ENCODE measurements at places on chromosomes 5 and 9. TPM values are rescaled to one million over a fixed set of nuclear protein-coding genes. Genes with fewer than 3 reads are reported as not detected.

Gene NR6A1
- 10.1 TPM for total RNA-seq

Gene GPR150
- not detected for total RNA-seq

- no peak for DNase-seq
These were observed 4.3 kb upstream of the NCS1 start for GRCh38 chr9:130167927-130168326.

DNA sequence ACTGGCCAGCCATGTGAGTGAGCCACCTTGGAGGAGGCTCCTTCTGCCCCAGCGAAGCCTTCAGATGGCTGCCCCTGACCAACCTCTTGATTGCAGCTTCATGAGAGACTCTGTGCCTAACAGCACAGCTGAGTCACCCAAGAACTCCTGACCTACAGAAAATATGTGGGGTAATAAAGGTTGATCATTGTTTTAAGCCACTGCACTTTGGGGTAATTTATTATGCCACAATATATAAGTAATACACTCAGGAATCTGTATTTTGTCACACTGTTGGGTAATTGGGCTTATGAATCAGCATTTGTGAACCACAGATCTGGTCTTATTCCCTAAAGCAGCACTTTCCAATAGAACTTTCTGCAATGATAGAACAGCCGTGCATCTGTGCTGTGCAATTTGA lies 24.4 kb upstream of the VDAC1 start:
- DNase-seq, result no peak

Gene C9orf50
- total RNA-seq, result not detected

GRCh38 chr5:132674671-132675506 lies 1.1 kb downstream of the IL4 start:
- no peak for DNase-seq

Gene RARS1
- total RNA-seq, result 70.6 TPM

Gene GDNF
- 0.19 TPM for total RNA-seq

Gene GCNT4
- 3.1 TPM for total RNA-seq

GRCh38 chr5:95591490-95591901 lies 28.4 kb upstream of the GPR150 start:
- no peak for DNase-seq

Gene CA9
- 2.8 TPM for total RNA-seq

Gene NUTM2G
- not detected for total RNA-seq

DNA sequence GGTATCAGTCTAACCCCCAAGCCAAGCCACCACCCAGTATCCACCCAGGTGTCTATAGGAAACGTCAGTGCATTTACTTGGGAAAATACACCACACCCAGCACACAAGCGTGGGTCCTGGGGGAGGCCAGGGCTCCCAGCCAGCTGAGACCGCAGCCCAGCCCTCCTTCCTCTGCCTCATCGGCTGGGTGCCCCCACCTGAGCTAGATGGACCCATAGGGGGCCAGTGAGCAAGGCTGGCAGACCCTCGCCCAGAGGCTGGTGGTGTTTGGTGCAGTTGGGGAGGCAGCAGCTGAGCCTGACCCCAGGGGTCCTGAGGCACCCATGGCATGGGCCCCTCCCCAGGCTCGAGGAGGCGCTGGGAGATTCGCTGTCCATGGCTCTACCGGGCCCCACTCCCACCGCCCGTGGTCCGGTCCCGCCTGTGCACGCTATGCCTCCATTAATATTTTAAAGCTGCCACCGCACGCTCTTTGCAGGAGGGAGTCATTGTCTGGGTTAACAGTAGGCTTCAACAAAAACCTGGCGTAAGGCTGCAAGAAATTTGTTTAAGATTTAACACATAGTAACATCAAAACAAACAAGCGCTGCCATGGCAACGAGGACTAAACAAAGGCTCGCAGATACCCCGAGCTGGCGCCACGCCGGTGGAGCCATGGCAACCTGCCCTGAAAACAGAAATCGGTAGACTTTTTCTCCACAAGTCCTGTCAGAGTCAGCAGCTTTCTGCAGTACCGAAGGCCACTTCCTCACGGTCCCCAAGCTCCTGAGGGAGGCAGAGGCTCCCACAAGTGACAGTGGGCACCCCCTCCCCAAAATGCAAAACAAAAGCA lies 20.6 kb downstream of the TPPP start:
- DNase-seq, result peak; percentile 90

DNA sequence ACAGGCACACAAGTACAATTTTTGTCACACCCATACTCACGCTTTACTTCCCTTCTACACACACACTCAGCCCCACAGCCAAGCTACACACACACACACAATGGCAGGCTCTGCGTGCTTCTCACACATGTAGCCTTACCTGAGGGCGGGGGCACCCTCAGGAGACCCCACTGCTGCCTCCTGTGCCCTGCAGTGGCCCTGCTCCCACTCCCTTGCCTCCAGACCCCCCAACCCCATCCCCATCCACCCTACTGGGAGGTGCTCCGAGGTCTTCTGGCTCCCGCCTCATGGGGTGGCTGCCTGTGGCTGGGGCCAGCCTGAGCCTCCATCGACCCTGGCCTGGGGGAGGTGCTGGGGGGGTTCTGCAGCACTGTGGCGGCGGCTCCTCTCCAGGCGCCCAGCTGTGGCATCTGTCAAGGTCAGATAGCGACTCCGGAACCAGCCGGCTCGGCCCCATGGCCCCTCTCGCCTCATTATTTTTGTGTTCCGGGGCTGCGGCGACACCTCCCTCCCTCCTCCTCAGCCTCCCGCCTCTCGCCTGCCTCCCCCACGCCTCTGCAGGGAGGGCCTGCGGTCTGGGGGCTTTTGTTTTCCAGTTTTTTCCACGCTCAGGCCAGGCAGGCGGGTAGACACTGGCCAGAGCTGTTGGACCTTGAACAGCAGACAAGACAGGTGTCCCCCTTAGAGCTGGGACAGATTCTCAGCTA lies 21.7 kb downstream of the CXXC5 start:
- no peak for DNase-seq

- DNase-seq, result no peak
These were observed 273.2 kb downstream of the SYK start for GRCh38 chr9:91074866-91075265.

DNA sequence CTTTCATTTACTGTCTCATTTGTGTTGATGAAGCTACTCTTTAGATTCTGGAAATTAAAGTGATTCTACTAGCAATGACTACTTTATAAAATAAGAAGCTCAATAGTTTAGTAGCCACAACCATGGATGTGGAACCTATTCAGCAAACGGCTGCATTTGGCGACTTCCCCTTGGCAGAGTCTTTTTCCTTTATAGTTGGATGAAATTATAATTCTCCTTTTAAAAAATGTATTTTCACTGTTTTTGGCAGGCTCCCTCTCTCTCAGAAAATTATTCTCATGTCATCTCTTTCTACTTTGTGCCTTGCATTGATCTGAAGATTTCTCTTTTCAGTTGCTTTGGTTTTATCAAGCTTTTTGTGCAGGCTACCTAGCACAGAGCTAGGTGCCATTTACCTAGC lies 50.6 kb upstream of the KCNN2 start:
- DNase-seq, result no peak
